Activated T-cell treated with anti-CD3 and anti-CD28 coated beads, Interleukin-2, amount 50 U/mL, for 24 hours (primary cell): ENCODE measurements at places on chromosomes 3 and 15.

- no peak for DNase-seq
Measured at GRCh38 chr3:22971497-22971896, 231.6 kb upstream of the UBE2E2 start.

DNA sequence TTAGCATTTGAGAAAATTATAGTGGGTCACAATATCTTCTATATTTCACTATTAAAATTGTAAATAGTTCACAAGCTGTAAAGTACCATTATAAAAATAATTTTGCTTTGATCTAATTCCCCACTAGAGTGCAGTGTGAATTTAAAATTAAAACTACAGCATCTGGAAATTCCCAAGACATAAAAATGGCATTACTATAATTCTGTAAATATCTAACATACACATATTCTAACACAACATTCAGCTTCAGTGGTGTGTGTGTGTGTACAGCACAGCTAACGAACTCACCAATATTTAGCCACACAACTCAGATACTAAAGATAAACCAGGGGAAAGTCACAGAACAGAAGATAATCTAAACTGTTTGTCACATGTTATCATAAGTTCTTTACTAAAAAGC lies 424.9 kb upstream of the ZNF385D start:
- no peak for DNase-seq

DNA sequence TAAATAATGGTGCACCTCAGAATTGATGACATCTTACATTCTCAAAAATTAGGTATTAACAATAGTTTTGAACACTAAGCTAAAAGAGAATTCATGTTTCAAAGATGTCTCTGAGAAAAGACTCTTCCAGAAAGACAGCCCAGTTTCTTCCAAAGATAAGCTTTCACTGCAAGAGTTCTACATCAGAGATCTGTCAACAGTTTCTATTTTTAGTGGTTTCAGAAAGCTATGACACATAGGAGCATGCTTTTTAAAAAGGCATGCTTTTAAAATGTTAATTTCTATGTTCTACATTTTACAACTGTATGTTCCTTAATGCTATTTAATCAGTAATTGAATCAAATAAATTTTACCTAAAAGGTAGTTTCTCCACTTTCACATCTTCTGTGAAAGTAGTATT lies 88.2 kb downstream of the PLOD2 start:
- no peak for DNase-seq

GRCh38 chr3:126746395-126747177 lies 42.5 kb downstream of the CHCHD6 start:
- no peak for DNase-seq

GRCh38 chr3:21914451-21914850 lies 163.4 kb upstream of the ZNF385D start:
- DNase-seq, result no peak

DNA sequence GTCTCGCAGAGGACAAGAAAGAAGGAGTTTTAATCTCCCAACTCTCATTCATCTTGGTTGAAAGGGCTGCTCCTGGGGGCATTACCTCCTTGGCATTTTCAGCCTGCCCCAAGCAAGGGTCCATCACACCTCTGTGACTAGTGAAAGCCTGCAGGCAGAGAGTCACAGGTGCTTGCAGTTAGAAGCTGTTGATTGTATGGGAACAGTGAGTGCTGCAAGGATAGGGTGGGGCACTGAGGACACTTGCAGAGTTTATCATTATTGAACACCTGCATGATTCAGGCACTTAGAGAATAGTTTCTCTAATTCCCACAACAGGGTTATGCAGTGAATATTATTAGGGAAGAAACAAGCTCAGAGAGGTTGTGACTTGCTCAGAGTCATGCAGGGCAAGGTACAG lies 41.7 kb upstream of the IGF2BP2 start:
- DNase-seq, result no peak

DNA sequence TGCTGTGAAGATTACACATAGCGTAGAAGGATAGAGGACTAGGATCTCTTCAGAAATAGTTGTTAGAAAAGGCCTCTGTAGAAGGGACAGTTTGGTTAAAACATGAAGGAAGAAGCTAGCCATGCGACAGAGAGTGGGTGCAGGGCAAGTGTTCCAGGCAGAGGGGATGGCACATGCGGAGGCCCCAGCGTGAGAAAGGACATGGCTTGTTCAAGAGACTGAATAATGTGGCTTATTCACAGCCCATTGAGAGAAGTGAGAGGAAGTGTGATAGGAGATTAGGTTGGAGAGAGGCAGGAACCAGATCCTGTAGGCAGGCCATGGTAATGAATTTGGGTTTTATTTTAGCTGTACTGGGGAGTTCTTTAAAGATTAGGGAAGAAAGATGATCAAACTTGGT lies 56.4 kb downstream of the NEO1 start:
- no peak for DNase-seq

- no peak for DNase-seq
Measured at GRCh38 chr3:17707813-17708543, 34.5 kb downstream of the TBC1D5 start.

DNA sequence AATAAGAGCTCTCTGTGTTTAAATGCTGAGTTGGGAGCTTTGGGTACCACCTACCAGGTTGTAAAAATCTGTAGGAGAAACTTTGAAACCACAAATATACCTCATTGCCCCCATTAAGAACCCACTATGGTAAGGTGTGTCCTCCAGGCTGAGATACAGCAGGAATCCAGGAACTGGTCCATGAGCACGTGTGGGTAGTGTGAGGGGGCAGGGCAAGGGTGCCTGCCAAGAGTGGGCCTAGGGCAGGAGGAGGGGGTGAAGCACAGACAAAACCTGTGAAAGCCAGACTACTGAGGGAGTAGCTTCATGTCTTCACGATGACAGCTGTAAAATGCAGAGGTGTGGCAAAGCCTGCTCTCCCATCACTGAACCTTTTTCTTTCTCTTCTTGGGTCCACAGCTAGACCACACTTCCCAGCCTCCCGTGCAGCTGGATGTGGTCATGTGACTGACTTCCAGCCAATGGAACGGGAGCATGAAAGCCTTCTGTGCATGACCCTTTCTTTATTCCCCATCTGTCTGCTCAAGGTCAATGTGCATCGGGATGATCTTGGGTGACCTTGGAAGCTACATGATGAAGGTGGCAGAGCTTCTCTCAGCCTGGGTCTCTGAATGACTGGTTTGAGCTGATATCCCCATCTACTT lies 51.1 kb upstream of the POMGNT2 start:
- no peak for DNase-seq

DNA sequence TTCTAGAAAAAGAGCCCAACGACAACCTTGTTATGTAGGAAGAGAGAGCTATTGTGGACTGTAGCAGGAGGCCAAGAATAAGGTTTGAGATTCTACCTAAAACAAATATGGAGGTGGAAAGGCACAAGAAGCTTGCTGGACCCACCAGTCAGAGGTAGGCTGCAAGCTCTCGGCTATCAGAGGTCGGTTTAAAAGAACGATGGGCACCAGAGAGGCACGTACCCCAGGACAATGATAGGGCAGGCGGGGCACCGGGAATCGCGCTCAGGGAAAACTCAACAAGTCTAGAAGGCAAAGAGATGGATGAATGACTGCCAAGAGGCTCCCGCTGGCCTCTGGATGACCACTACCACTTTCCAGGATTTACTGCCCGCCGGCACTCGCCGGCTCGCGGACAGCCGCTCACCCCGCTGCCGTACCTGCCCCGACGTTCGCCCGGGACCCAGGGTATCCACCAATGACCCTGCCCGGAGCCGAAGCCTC lies 1.1 kb downstream of the HDGFL3 start:
- DNase-seq, result no peak

GRCh38 chr3:34024447-34025240 lies 226.2 kb downstream of the PDCD6IP start:
- DNase-seq, result no peak

DNA sequence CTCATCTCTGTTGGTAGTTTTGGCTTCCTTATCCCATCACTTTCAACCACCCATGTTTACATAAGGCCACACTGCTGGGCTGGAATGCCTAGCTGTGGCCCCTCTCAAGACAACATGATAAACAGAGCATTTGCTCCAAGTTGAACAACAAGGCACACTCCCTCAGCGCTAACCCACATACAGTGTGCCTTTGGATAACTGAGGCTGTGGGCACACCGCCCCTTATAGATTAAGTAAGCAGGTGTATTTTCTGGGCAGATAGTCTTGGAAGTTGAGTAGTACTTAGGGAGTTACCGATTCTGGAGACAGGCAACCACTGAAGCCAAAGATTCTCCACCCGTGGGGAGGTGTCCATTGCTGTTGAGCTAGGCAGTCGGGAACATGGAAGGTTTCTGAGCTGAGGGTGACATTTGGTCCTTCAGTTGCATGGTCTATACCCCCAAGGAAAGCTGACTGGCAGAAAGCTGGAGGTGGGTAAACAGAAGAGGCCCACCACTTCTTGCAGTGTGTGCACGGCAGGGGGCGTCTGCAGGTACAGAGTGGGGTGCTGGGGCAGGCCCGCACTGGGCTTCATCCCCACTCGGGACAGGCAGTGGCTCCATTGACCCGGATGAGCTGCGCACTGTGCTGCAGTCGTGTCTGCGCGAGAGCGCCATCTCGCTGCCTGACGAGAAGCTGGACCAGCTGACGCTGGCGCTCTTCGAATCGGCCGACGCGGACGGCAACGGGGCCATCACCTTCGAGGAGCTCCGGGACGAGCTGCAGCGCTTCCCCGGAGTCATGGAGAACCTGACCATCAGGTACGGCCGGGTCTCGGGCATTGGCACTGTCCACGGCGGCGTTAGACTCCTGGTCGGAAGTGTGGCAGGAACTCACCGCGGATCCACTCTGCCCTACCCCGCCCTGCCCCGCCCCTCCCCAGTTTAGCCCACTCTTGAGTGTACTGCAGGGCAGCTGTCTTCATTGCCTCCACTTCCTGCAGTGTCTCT lies 16.8 kb downstream of the NOX5 start:
- peak; percentile 50 for DNase-seq

DNA sequence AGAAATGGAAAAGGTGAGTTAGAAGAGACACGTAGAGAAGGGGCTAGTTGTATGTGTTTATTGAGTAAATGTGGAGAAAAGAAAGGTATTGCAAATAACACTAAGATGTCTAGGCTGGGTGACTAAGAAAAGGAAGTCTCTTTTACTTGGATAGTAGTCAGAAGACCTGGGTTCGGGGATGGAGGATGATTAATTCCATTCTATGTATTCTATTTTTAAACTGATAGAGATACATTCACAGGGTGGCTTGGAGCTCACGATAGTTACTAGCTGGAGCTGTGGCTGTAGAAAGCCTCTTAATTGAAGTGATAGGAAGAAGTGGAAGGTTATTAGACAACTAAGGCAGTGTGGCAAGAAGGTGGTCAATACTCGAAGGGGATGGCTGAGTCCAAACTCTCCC lies 65.9 kb upstream of the TNIK start:
- no peak for DNase-seq

GRCh38 chr15:59654046-59654445 lies 3.3 kb downstream of the GTF2A2 start:
- DNase-seq, result no peak

DNA sequence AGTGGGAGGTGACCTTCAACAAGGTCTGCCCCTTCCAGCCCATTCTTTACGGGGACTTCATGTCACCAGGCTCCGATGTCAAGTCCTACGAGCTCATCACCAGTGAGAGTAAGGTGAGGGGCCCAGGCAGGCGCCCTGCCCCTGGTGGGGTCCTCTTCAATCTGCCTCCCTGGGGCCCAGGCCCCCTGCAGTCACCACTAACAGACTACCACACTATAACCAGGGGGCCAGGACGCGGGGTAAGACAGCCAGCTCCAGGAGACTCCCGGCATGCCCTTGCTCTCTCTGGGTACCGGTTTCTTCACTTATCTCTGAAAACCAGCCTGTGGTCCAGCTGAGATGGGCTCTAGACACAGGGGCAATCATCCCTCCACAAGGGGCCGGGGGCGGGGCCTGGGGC lies 63.9 kb downstream of the DNAH1 start:
- no peak for DNase-seq

DNA sequence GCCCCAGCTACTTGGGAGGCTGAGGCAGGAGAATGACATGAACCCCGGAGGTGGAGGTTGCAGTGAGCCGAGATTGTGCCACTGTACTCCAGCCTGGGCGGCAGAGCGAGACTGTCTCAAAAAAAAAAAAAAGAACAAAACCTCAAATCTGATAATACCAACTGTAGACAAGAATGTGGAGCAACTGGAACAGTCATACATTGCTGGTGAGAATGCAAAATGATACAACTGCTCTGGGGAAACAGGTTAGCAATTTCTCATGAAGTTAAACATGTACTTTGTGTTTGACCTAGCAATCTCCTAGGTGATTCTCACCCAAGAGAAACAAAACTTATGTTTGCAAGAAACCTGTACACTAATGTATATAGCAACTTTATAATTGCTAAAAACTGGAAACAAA lies 4.4 kb upstream of the VHL start:
- no peak for DNase-seq

DNA sequence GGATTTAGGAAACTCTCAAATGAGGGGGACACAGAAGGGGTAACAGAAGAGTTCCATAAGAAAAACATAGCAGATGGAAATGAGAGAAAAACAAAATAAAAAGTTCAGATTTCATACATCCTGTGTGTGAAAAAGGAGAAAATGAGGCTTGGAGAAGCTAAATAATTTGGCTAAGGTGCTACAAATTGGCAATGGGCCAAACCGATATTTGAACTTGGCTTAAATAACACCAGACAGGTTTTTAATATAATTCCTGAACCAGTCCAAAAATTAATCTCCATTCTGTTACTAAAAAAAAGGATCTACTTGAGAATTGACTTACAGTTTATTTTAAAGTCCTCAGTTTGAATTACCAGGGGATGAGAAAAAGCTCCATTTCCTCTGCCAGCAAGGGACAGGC lies 342.9 kb upstream of the DPH6 start:
- DNase-seq, result no peak

DNA sequence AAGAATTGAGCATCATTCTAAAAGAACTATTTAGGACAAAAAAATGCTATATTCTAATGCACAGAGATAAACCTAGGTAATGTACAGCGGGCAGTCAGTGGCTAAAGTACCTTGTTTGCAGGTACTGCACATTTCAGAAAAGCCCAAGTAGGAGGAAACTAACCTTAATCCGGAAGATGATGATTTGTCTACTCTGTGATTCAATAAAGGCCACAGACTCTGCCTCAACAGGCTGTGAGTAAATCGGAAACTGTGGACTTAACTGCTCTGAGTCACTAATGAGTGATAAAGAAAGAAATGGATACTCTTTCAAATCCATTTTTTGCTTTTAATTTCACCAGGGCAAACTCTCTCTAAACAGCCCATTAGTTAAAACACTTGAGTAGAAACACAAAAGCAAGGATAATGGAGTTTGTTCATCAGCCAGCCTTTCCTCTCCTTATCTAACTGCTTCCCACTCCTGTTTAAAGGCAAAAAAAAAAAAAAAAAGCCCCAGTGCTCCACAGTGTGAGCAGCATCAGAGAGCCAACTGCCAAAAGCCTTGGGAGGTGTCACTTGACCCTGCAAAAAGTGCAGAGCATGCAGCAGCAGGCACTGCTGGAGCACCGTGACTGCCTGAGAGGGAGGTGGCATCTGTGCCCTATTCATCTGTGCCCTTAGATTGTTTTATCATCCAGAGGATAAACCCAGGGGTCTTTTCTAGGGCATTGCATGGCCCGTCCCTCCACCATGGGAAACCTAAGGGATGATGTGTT lies 187.7 kb downstream of the SATB1 start:
- DNase-seq, result no peak

- DNase-seq, result no peak
Measured at GRCh38 chr15:80953001-80953952, 36.3 kb downstream of the MESD start.

GRCh38 chr15:80155001-80155377 lies 2.2 kb downstream of the FAH start:
- DNase-seq, result no peak
